ENCODE measurements at places on chromosomes 12 and 14.

DNA sequence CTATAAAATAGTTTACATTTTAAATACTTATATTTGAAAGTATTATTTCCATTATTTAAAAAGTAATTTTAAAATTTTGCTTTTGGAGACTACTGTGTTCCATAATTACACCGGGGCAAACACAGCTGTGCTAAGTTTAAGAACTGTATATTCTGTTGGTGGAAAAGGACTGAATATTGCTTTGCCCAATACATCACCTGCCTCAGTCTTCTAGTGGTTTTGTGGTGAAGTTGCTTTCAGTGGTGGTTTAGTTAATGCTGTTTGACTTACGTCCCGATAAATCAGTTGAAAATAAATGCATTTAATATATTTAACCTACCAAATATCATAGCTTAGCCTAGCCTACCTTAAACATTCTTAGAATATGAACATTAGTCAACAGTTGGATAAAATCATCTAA is 23.4 kb downstream of the FBXO34 start:
- DNase-seq: no peak

DNA sequence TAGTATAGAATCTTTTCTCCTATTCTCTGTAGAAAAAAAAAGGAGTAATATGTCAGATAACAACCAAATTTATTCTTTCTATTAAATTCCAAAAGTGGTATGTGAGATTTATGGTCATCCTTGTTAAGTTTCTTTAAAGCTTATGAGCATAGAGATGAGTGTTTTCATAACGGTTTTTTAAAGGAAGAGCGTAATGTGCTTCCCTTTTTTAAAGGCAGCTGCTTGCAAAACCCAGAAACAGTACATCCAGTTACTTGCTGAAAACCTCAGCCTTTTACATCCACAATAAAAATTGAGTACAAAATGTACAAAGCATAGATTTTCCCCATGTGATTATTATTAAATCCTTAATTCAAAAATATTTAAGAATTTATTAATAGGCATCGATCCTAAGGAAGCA is 53.6 kb upstream of the CD163 start:
- no peak for DNase-seq

GRCh38 chr14:69820991-69821390 is 23.9 kb upstream of the SLC10A1 start:
- no peak for DNase-seq

DNA sequence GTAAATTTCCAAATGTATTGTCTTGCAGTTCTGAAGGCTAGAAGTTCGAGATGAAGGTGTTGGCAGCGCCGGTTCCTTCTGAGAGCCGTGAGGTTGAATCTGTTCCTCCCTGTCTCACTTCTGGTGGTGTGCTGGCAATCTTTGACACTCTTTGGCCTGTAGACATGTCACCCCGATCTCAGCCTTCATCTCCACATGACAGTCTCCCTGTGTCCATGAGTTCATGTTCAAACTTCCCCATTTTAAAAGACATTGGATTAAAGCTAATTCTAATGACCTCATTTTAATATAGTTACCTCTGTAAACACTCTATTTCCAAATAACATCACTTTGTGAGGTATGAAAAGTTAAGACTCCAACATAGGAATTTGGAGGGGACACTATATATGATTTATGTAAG is 4.1 kb upstream of the RBM19 start:
- DNase-seq: no peak

DNA sequence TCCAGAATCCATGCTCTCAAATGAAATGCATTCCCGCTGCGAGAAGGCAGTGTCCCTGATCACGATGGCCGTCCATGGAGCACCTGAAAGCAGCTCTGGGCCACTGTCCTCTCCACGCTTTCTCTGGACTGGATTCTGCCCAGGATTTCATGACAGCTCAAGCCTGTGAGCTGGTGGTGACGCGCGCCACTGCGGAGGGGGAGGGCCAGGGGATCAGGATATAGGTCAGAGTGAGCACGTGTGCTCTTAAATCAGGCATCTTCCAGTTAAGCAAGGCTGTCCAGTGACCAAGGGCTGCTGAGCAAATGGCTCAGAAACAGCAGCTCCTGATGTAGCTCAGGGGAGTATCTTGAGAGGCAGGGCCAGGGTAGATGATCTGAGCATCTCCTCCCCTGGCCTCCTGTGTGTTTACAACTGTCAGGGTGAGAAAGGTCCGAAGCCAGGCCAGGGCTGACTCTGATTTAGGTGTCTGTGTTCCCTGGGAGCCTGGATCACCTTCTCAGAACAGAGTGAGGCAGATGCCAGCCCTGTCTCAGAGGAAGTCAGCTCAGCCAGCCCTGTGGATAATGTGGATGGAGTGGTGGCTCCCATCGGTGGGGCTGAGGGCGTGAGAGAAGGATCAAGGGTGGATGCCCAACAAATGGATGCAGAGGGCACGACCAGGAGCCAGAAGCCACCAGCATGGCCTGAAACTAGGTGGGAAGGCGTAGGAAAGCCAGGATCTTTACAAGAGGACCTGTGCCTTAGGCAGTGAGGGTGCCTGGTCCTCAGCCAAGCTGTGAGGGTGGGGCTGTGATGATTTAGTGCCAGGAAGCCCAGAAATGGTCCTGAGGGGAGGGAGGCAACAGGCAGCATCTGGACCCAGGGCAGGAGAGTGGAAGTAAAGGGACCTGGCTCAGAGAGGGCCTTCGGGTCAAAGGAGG is 55.3 kb downstream of the ELK3 start:
- DNase-seq: peak; percentile 53

- peak; percentile 66 for DNase-seq
These were observed at the start of gene TMEM119 for GRCh38 chr12:108597559-108598471. TMEM119 (minus strand) TSS chr12:108598084; CDS start chr12:108592383, 5,701 bp downstream.

- no peak for DNase-seq
These were observed 6.6 kb downstream of the DCD start for GRCh38 chr12:54641554-54641953.

DNA sequence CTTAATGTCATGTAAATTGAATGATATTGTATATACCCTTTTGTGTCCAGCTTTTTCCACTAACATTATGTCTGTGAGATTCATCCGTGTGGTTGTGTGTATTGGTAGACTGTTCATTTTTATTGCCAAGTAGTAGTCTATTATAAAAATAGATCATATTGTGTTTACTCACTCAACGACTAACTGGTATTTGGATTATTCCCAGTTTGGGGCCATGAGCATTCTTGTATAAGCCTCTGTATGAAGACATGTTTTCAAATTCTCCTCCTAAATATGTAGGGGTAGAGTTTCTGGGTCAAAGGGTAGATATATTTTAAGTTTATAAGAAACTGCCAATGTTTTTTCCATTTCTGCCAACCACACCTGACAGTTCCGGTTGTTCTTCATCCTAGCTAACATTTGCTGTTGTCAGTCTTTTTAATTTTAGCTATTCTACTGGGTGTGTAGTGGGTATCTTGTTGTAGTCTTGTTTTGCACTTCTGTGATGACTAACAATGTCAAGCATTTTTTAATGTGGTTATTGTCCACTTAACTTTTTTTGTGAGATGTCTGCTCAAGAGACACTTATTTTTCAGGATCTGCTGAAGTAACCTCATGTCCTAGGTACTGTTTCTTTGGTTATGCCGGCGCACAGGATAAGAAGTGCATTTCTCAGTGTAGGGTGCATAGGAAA is 93.2 kb downstream of the DACT1 start:
- DNase-seq: peak; percentile 73
